ENCODE measurements at places on chromosomes 6 and 20. TPM values are rescaled to one million over a fixed set of nuclear protein-coding genes. Genes with fewer than 3 reads are reported as not detected.

- no peak for DNase-seq
Observed at GRCh38 chr6:47267301-47267700, 42.4 kb downstream of the TNFRSF21 start.

- no peak for DNase-seq
Observed at GRCh38 chr20:37692459-37693166, 1.2 kb upstream of the CTNNBL1 start.

VGLL2 gene
- not detected for total RNA-seq

ABHD16B gene
- total RNA-seq: not detected

DNA sequence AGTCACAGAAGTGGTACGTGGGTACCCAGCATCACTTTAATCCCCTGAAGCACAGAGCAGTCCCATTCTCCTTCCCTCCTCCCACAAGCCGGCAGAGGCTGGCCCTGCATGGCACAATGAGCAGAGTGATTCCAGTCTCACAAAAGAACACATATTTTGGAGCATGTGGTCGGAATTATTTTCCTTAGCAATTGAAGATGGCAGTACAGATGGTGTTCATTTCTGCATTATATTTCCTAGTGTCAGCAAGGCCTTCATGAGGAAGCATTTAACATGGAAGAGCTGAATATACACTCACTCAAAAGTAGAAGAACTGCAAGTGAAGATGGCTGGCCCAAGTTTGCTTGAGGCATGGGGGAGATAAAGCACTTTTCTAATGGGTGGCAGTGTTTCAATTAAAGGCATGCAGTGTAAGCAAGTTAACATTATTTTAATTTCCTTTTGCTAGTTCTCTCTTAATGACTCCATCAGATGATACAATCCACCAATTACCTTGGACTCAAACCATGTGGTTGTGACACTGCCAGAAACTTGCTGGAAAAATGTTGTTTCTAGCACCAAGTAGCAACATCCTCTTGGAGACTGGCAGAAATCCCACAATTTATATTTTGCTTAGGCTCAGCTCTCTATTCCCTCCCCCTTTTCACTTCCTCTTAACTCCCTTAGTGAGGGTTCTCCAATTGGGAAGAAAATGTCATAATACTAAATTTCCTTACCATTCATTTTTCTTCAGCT, 74.4 kb downstream of the ARHGAP18 start:
- no peak for DNase-seq

DUSP15 gene
- total RNA-seq: 23.6 TPM

DNA sequence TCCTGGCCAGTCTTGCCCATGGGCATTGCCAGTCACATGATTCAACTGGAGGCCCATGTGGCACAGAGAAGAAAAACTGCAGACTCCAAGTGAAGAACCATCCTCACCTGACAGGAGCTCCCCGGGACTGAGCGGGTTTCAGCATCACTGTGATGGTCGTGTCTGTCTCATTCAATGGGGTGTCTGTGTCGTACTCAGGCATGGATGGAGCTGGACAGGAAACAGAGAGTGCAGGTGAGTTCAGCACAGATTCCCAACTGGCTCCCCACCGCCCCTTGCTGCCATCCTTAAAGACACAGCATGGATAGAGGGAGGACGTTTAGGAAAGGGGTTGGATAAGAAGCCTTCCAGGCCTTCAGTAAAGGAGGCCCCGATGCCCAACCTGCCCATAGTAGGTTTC, 732.3 kb upstream of the CHD6 start:
- no peak for DNase-seq

RALY gene
- total RNA-seq: 164 TPM

PHACTR2 gene
- 59.9 TPM for total RNA-seq

ADAT2 gene
- 6.4 TPM for total RNA-seq

STK4 gene
- total RNA-seq: 50.2 TPM

DNA sequence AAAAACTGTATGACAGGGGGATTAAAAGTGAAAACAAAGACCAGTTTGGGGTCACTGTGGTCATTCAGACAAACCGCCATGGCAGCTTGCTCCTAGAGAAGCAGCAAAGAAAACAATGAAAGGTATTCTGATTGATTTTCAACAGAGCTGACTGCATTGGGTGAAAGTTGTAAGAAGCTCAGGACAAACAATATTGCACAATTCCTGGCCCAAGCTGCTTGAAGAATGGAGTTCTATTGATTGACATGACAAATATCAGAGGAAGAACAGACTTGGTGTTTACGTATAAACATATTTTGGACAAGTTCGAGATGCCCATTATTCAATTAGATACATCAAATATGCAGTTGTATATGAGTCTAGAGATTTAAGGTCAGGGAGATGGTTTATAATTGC, 62.0 kb downstream of the TRIM38 start:
- no peak for DNase-seq

- no peak for DNase-seq
Observed at GRCh38 chr20:3710011-3710466, 2.4 kb downstream of the SIGLEC1 start.

DNA sequence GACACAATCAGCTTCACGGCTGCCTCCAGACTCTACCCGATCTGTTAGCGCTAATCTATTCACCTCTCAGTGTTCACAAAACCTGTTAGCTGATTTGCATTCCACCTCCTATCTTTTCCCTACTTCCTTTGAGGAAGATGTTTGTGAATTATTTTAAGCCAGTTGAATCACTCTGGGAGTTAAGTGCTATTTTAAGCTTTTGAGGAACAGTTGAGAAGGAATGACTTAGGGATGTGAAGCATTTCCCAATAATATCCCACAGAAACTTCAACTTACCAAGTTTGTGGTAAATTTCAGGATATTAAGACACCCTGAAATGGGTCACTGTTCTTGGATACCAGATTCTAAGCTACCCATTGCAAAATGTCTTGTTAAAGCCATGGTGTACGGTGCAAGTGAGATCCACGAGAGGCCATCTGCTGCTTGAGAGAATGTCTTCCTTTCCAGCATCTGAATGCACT, 145.2 kb upstream of the CITED2 start:
- DNase-seq: no peak

- no peak for DNase-seq
Observed at GRCh38 chr6:84847390-84848160, 83.2 kb upstream of the TBX18 start.

- no peak for DNase-seq
Observed at GRCh38 chr20:35314816-35315631, 22.8 kb upstream of the FAM83C start.

Measured in Panc1 (cell line).